ENCODE measurements at places on chromosomes 11 and 22.

- no peak for DNase-seq
These were observed 10.1 kb downstream of the DGCR8 start for GRCh38 chr22:20089977-20090729.

DNA sequence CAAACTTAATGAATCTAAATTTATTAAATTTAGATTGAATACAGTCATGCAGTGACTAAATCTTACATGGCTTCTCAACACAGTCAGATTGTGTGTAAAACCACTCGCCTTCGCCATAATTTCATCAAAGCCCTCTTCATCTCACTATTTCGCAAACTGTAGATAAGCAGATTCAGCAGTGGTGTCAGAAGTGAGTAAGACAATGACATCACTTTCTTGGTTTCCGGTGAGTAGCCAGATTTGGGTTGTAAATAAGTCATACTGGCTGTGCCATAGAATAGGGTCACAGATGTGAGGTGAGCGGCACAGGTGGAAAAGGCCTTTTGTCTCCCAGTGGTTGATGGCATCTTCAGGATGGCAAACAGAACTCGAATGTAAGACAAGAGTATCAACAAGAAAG, 3.4 kb downstream of the OR10A6 start:
- no peak for DNase-seq

DNA sequence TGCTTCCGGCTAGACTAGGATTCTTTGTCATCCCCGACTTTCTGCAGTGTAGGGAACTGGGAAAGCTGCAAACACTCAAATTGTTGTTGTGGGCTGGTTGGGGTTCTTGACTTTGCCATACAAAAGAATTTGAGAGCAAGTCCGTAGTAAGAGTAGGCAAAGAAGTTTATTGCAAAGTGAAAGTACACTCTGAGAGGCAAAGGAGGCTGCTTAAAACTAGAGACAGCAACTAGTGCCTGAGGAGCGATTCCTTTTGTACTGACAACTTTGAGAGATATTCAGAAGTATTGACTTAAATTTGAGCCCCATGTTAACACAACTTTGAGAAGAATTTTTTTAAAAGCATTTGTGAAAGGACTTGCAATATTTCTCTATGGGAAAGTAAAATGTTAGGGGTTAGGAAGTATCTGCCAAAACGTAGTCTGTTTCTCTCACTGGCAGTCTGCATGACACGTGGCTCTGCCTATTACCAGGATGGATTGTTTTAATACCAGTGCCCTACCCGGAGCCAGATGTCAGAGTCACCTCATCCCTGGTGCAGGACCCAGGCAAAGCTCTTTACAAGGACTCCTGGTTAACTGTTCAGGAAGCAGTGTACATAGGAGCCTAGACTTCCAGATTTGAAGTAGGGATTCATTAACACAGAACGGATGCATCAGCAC, 85.0 kb upstream of the CLPB start:
- DNase-seq: peak; percentile 34

DNA sequence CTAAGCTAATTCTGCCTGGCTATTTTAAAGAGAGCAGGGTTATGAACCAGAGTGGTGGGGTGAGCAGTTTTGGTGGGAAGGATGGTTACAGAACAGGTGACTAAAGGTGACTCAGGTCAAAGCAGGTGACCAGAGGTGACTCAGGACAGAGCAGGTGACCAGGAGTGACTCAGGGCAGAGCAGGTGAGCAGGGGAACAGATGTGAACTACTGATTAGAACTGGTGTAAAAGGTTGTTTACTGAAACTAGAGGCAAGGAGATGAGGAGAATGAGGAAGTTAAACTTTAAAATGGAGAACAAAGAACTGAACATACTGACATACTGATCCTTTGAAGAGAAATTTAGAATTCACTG, 15.4 kb upstream of the HYLS1 start:
- DNase-seq: no peak

DNA sequence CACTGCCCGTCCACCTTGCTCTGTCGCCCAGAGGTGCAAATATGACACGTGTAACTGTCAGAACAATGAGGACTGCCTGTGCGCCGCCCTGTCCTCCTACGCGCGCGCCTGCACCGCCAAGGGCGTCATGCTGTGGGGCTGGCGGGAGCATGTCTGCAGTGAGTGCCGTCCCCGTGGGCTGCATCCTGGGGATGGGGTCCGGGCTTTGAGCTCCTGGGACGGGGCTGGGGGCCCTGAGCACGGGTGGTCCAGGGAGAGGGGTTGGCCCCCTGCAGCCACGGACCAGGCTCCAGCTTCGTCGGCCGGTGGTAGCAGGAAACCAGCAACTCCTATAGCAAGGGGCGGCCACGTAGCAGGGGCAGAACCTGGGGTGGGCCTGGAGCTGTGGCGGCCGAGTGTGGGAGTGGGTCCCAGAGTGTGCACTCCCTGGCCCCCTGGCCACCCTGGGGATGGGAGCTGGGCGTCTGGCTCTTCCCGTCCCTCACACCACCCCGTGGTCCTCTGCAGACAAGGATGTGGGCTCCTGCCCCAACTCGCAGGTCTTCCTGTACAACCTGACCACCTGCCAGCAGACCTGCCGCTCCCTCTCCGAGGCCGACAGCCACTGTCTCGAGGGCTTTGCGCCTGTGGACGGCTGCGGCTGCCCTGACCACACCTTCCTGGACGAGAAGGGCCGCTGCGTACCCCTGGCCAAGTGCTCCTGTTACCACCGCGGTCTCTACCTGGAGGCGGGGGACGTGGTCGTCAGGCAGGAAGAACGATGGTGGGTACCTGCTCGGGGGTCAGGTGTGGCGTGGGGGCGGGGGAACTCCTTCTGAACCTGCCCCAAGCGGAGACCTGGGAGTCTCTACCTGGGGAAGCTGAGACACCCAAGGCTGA, 10.1 kb downstream of the MUC2 start:
- no peak for DNase-seq

DNA sequence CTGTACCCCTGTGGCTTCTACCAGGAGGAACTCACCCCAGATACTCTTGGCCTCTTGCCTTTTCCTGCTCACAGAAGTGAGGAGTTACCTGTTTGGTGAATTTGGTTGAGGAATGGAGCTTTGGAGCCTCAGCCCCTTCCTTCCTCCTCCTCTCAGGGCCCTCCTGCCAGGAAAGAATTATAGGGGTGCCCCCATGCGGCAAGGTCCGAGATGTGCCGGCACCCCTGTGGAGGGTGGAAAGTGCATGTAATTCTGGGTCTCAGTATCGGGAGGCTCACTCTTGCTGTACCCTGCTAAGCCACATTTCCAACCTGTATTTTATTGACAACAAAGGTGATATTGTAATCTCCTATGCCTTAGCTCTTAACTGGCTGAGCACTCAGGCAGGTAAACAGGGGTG, 13.7 kb upstream of the IGSF22 start:
- no peak for DNase-seq

DNA sequence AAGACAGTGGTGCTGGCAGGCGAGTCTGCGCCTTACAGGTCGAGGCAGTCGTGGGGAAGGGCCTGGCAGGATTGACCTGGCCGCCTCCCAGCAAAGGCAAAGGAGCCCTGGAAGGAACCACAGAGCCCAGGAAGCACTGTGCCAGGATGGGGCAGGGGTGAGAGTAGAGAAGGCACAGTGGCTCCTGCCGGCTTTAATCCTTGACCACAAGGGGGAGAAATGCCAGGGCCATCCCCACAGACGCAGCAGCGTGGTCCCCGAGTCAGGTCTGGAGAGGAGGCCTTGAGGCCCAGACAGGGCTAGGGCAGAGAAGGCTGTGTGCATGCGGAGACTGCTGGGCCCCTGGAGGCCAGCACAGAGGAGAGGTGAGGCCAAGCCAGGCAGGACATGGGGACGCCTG, 9.9 kb upstream of the NDUFS8 start:
- no peak for DNase-seq

DNA sequence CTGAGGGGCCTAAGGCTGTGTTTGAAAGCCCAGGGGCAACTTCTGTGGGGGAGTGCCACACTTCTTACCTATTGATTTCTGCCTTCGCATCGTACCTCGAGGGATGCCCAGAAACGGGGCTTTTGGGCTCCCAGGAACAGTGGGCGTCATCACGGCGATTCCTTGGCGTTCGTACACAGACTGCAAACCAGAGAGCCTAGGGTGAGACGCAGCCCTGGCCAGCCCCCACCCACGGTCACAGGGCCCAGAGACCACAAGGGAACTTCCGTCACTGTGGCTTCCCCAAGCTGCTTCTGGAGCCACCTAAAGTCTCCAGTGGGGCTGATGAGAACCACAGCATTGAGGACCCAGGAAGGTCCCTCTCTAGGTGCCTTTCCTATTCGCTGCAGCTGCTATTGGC, 91.9 kb downstream of the CTTN start:
- no peak for DNase-seq

- no peak for DNase-seq
These were observed 13.2 kb upstream of the POU2F3 start for GRCh38 chr11:120226714-120227113.

- DNase-seq: no peak
These were observed 185.2 kb downstream of the CSNK2A3 start for GRCh38 chr11:11167806-11168205.

GRCh38 chr11:120065176-120065575, 72.7 kb downstream of the TRIM29 start:
- no peak for DNase-seq

DNA sequence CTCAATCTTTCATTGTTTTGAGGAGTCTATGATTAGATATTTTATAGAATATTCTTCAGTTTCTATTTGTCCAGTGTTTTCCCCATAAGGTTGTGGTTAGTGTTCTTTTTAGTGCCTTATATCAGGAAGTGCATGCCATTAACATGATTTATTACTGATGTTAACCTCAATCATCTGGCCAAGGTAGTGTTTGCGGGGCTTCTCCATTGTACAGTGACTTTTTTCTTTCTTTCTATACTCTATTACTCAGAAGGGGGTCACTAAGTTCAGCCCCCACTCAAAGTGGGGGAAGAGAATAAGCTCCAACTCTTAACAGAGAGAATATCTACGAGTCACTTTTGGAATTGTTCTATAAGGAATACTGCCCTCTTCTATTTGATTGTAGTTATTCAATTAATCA, 415.8 kb downstream of the DYNC2H1 start:
- DNase-seq: no peak

DNA sequence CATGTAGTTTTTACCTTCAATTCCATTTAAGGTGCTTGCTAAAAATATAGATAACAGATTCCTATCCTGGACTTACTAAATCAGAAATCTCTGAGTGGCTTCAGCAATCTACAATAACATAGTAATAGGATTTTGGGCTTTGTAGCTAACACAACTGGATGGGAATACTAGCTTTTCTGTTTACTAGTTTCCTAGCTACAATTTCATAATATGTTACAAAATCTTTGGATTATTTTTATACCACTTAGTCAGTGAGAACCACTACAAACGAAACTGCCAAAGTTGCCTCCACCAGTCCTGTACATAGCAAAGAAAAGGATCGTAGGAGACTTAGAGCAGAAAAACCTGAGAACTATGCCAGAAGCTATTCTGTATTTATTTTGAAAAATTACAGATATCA, 87.7 kb upstream of the ANO3 start:
- no peak for DNase-seq

DNA sequence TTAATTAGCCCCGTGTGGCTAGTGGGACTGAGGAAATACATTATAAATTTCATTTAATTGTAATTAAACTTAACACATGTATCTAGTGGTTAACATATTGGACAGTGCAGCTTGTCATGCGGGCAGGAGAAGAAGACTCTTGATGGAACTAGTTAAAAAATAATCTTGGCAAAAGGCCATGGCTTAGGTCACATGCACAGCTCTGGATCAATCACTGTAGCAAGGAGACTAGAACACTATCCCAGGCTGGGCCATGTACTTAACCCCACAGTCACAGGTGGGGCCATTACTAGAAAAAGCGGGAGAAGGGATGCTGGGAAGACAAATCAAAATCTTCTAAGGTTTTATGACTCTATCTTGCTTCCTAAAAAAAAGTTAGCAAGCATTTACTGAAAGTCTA, 8.7 kb upstream of the HEPACAM start:
- DNase-seq: no peak

DNA sequence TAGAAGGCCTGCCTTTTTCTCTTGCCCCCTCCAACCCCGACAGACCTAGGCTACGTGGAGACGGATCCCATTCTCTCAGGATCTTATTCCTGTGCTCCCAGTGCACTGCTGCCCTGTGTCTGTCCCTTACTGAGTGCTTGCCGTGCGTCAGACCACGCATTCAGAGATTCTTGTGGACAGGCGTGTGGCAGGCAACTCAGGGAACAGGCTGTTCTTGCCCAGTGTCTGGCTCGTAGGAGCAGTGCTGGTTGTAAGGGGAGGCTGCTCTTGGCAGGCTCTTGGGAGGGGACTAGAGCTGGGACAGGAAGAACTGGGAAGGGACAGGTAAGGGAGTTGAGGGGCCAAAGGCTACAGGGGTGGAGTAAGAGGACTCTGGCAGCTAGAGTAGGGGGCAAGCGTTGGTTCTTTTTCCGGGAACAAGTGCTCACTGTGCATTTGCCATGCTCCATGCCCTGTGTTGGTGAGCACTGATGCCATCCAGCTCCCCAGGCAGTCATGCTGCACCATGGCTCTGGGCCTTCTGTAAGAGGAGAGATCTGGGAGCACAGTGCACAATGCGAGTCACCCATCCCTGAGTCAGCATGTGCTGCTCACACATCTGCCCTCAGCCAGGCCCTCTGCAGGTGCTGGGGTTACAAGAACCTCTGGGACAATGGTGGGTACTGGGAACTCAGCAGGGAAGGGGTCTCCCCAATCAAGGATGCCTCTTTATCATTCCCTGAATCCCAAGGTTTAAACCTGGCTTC, 119.1 kb downstream of the TBC1D22A start:
- no peak for DNase-seq

DNA sequence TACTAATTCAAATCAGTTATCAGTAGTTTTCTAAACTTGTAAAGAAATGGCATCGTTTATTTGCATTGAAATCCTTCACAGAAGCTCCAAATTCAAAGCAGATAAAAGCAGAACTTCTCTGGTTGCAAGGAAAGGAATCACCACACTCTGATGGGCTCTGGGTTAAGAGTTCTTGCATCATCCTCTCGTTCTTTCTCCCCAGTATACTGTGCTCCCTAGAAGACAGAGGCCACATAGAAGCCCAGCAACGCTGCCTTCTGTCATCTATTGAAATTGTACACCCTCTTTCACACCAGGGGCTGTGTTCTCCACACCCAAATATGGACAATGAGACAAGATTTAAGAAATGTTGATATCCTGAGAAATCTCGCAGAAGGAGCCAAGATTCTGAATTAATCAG, 29.3 kb downstream of the FAT3 start:
- DNase-seq: no peak

- no peak for DNase-seq
These were observed 12.8 kb downstream of the RAB3IL1 start for GRCh38 chr11:61904539-61905048.

- no peak for DNase-seq
These were observed 121.3 kb downstream of the APOL5 start for GRCh38 chr22:35838855-35839576.

Measured in bone marrow (tissue), 2 donors.